ENCODE measurements at places on chromosomes 7 and 10.

GRCh38 chr10:71623098-71623985 is 96.2 kb downstream of the C10orf105 start:
- no peak for DNase-seq

- no peak for DNase-seq
Measured at GRCh38 chr10:118332948-118333710, 9.0 kb downstream of the FAM204A start.

DNA sequence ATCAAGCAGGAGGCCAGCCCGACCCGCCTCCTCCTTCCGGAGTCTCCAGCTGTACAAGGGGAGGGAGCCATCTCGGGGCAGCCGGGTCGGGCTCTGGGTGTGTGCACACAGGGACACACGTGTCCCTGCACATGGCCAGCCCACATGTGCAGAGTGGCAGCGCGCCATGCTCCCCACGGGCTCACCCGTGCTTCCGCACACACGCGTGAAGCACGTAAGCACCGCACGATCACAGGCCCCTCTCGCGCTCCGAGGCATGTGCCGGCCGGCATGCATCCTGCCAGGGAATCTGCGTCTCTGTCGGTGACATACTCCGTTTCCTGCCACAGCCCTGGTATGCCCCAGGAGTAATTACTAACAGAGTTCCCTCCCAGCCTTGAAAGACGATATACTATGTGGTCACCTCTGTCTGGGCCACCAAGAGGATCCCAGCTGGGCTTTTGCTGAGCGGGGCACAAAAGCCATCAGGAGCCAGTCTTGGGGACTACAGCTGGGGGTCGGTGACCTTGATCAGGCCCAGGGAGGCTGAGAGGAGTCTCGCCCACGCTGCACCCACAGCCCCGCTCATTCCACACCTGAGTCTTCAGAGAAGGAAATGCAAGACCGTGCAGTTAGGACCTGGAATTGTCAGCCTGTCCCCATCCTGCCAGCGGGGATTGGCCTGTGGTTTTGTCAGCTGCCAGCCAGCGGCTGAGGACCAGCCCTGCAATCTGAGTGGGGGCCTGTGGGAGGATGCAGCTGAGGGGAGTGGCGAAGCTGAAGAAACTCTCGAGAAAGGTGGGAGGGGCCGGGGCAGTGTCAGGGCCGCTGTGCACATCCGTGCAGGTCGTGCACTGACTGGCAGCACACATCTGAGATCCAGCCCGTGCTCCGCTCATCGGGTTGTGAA is 11.0 kb upstream of the LFNG start:
- DNase-seq, result peak; percentile 52

- DNase-seq, result no peak
Measured at GRCh38 chr7:17153536-17153935, 144.9 kb upstream of the AHR start.

DNA sequence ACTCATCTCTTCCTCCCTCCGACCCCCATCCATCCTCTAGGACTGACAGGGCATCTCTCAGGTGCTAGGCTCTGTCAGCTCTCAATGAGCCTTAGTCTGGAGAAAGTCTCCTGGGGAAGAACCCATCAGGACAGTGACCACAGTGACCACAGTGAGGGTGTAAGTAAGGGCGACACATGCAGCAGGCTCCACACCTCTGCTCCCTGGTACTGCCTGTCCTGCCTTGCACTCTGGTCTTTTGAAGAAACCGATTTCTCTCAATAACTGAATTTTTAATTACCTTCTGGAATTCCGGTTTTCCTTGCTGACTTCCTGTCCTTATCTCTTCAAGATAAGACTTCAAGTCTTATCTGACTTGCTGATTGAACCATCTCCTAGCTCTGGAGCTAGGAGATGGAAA is 190.2 kb downstream of the ACTR3B start:
- DNase-seq, result no peak

- no peak for DNase-seq
Measured at GRCh38 chr10:87928996-87929395, 65.6 kb downstream of the PTEN start.

GRCh38 chr10:86960003-86960862 is 1.8 kb downstream of the SNCG start:
- DNase-seq, result no peak

GRCh38 chr7:137992550-137993394 is 9.1 kb downstream of the CREB3L2 start:
- peak; percentile 99 for DNase-seq

GRCh38 chr7:11182736-11183135 is 209.1 kb downstream of the PHF14 start:
- DNase-seq, result no peak

GRCh38 chr10:7408291-7409044 is 2.4 kb downstream of the SFMBT2 start:
- no peak for DNase-seq

- no peak for DNase-seq
Measured at GRCh38 chr10:116752969-116753665, 10.8 kb upstream of the HSPA12A start.

GRCh38 chr7:38070718-38071117 is 107.3 kb upstream of the STARD3NL start:
- no peak for DNase-seq

DNA sequence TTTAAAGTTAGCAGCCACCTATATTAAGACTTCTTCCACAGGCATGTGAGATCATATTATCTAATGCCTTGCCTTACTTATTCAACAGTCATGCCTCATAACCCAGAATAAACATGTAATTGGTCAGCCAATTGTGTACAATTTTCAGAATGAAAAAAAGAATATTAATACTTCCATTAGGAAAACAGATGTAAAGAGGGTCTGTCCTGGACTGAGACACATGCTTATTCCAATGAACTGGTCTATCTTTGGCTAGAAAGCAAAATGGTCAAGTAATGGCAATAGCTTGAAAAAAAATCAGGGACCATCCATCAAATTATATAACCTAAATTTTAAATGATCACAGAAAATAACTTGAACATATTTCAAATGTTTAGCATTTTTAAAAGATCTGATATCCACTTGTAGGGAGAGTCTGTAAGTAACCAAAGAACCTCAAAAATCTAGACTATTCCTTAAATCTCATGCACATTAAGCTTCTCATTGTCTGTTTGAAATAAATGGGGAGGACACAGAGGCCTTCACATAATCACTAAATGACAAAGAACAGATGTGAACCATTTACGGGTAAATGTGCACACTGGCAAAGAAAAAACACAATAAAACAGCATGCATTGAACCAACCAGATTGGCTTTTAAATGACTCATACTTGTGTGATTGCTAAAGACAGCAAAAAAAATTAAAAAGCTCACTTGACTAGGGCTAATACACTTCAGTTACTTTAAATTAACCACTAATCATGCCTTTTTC is 568.8 kb upstream of the PCDH15 start:
- peak; percentile 96 for DNase-seq

DNA sequence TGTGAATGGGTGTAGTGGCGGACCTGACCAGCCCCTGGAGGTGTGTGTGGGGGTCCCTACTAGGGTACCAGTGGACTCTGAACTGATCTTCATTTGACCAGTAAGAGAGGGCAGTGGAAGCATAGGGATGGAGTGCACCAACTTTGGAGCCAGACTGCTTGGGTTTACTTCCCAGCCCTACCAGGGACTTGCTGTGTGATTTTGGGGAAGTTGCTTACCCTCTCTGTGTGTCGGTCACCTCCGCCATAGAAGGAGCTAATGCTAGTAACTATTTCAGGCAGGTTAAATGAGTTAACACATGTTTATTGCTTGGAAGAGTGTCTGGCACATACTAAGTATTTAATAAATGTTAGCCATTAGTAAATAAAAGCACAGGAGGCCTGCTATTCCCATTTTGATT is 6.6 kb downstream of the ADCYAP1R1 start:
- no peak for DNase-seq

All from BJ (cell line).